ENCODE measurements at places on chromosomes 11 and 22.

GRCh38 chr11:30406978-30407762 is 84.3 kb downstream of the ARL14EP start:
- no peak for DNase-seq

GRCh38 chr22:24187731-24188644 is 6.7 kb downstream of the SUSD2 start:
- no peak for DNase-seq

DNA sequence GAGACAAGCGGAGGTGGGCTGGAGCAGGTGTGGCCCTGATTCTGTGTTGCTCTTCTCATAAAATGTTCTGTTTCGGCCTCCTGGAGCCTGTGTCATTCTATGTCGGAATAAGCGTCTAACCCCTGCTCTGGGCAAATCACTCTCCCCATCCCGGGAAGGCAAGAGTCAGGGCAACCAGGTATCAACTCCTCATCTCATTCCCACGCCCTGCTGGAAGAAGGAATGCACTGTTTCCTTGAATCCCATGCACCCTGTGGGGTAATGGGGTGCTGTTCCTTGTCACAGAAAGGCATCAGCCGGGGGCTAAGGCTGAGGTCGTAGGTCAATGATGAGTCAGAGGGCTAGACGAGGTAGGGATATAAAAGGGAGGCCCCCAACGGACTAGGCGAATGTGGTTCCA is 2.6 kb downstream of the FAM180B start:
- no peak for DNase-seq

- DNase-seq, result no peak
Measured at GRCh38 chr11:69663326-69663725, 11.8 kb downstream of the LTO1 start.

DNA sequence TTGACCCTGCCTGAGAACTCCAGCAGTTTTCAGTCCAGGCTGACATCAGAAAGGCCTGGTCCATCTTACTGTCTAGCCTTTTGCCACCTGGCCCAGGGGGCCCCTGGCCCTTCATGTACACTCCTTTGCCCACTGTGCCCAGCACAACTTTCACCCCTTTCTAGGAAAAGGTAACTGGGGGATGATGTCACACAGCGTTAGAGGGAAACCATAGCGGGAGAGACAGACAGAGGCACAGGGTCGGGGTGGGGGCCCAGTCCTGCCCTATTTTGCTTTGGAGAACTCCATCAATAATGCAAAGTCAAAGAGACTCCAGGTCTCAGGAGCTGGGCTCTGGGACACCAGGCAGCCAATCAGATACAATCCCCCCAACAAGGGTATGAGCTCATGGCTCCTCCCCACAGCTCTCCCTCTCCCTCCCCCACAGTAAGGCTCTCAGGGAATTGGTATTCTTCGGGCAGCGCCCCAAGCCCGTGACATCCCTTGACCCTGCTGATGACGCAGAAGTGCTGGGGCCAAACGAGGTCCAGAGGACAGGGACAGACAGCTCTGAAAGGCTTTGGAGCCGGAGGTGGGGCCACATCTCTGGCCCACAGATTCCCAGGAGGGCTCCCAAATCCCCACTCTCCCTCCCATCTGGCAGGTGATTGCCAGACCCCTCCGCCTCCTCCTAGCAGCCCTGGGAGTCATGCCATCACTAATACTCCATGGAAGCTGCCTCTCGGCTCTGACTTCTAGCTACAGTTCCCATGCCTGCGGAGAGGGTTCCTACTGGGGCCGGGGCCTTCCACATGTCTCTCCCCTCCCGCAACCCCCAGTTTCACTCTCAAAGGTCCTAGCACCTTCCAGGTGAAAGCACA is 5.9 kb downstream of the USP2 start:
- DNase-seq, result peak; percentile 86

DNA sequence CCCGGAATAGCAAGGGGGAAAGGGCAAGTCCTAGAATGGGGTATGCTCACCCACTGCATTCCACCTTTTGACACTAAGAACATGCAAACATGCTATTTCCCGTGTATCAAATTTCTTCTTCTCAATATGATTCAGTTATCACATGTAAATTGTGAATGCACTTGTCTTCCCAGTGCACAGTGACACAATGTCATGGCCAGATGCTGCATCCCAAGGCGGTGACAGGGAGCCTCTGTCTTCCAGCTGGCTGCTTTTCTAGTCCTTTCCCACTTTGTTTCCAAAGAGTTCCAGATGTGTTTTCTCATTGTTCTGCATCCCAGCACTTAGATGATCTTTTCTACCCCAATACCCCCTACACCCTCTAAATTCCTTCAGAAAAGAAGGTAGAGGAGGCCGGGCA is 12.4 kb downstream of the SLC25A18 start:
- DNase-seq, result peak; percentile 29

DNA sequence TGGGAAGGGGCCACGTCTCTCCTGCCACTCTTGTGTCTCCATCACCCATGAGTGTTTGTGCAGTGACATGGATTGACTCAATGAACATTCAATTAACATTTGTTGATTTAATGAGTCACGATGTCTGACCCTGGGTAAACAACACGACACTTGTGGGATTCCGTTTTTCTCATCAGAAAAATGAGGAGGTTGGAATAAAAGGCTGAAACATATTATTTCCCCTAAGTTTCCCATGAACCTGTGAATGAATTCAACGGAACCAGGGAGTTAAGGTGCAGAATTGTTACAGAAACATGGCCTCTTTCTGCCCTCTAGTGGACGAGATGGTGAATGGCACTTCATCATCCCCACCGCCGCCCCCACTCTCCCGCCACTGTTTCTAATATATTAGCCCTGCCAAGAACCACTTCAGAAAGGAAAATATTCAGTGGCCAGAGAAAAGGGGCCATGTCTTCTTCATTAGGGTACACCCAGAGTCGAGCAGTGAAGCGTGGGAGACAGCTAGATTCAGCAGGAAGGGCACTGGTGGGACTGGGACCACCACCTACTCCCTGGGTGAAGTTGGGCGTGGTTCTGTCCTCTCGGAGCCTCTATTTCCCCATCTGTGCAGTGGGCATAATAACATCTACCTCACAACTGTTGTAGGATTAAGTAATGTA is 46.3 kb upstream of the SYT13 start:
- peak; percentile 56 for DNase-seq
